MCF 10A (cell line): ENCODE measurements at places on chromosomes 3 and 15.
A peak's percentile ranks its signal among the peaks of the same experiment; 100 is the strongest.

GRCh38 chr15:66231394-66232266 lies 21.9 kb downstream of the MEGF11 start:
- no peak for DNase-seq

- DNase-seq = no peak
Observed at GRCh38 chr15:65329984-65330735, 25.7 kb downstream of the RNU5B-1 start.

DNA sequence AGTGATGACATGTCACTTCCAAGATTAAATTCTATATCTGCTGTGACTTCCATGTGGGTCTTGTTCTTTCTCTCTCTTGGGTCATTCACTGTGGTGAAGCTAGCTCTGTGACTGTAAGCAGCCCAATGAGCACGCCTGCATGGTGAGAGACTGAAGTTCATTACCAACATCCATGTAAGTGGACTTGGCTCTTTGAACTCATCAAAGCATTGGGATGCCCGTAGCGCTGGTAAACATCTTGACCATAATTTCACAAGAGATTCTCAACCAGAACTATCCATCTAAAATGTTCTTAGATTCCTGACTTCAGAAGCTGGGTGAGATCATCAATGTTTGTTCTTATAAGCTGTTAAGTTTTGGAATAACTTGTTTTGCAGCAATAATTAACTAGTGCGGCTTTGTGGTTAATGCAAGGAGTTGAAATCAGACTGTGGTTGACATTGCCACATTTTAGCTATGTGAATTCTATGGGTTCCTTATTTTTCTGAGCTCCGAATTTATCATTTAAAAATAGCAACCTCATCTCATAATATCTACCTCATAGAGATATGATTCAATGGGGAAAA lies 31.6 kb upstream of the LRRC3B start:
- no peak for DNase-seq

GRCh38 chr15:25711164-25711563 lies 152.0 kb downstream of the ATP10A start:
- DNase-seq = no peak

DNA sequence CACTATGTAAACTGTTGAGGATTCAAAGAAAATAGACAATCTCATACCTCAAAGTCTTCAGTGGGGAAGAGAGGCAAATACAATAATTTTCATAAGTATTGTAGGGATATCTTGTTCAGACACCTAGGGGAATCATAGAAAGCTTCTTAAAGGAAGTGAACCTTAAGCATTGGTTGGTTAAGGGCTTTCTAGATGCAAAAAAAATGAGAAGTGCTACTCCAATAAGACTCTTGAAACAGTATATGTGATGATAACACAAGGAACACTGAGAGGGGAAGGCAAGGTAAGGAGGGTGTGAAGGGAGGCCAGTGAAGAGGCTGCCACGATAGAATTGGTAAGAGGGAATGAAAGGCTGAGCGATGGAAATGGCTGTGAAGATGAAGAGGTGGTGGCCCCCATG lies 104.1 kb downstream of the TPRG1 start:
- no peak for DNase-seq

DNA sequence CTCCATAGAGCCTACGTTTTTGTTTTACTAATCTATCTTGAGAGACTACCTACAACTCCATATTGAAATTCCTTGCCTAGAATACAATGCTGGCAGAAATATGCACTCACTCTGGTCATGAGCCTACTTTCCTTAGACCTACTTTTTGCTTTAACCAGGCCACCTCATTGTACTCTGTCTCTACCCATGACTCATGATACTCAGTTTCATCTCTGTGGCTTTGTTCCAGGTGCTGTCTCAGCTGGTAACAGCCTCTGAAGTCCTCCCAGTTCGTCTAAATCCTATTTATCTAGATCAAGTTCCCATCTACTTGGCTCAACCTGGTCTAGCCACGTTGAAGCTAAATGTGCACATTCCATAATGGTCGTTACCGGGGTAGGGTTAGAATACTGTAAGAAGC lies 536.4 kb downstream of the RSL24D1 start:
- DNase-seq = peak; percentile 14

- DNase-seq = no peak
Observed at GRCh38 chr3:170363471-170363994, 6.0 kb downstream of the SKIL start.
